ENCODE measurements at places on chromosomes 2 and 18.

- DNase-seq = no peak
These were observed 76.2 kb upstream of the AFF3 start for GRCh38 chr2:100218552-100218951.

- peak; percentile 47 for DNase-seq
These were observed 83.3 kb upstream of the POMC start for GRCh38 chr2:25251422-25252273.

- DNase-seq = no peak
These were observed 190.4 kb downstream of the RIT2 start for GRCh38 chr18:42925036-42925435.

- no peak for DNase-seq
These were observed 69.9 kb upstream of the HK2 start for GRCh38 chr2:74763962-74764428.

- DNase-seq = no peak
These were observed 79.0 kb downstream of the GCA start for GRCh38 chr2:162422894-162423293.

GRCh38 chr2:189454009-189454408, 12.7 kb downstream of the WDR75 start:
- DNase-seq = no peak

DNA sequence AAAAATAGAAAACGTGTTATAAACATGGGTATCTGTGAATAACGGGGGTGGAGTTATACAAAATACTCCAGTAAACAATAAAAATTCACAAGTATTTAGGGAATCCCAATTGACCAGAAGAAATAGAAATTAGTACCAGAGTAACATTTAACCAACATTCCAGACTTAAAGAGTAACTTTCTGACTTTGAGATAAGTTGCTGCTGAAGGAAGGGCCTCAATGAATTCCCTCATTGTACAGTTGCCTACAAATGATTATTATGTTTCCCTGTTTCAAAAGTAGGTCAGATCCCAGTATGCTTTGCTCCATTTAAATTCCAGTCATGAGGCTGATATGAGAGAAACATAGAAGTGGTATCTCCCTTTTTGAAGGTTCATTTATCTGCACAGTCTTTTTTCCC, 88.3 kb upstream of the KCNH7 start:
- no peak for DNase-seq

DNA sequence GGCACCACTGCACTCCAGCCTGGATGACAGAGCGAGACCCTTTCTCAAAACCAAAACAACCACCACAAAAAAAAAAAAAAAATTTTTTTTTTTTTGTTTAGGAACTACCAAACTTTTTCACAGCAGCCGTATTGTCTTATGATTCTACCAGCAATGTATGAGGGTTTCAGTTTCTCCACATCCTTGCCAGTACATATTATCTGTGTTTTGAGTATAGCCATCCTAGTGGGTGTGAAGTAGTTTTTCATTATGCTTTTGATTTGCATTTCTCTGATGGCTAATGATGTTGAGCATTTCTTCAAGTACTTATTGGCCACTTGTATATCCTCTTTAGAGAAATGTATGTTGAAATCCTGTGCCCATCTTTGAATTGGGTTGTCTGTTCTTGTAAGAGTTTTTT, 51.7 kb downstream of the COX7A2L start:
- DNase-seq = no peak

- DNase-seq = no peak
These were observed 152.6 kb downstream of the GULP1 start for GRCh38 chr2:188444106-188444835.

DNA sequence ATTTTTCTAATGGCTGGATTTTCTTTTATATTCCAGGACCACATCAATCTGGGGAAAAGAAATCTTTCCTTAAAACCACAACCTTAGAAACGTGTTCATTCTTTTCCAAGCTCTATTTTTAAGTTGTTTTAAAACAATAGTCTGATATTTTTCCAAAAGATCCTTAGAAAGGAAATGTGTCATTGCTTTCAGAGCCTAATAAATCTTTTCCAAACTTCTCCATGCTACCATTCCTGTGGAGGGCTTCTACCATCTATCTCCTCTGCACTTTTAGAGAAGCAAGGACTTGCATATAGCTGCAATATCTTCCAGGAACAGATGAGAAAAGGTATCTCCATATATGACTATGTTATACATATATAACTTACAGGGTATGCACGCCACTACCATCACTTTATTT, 21.2 kb downstream of the WDFY1 start:
- DNase-seq = no peak

- DNase-seq = no peak
These were observed 74.1 kb downstream of the PSMG2 start for GRCh38 chr18:12776821-12777471.

- no peak for DNase-seq
These were observed 59.8 kb downstream of the ZNF236 start for GRCh38 chr18:76882146-76882545.
